ENCODE measurements at places on chromosomes 16 and 17. TPM values are rescaled to one million over a fixed set of nuclear protein-coding genes. Genes with fewer than 3 reads are reported as not detected.

DNA sequence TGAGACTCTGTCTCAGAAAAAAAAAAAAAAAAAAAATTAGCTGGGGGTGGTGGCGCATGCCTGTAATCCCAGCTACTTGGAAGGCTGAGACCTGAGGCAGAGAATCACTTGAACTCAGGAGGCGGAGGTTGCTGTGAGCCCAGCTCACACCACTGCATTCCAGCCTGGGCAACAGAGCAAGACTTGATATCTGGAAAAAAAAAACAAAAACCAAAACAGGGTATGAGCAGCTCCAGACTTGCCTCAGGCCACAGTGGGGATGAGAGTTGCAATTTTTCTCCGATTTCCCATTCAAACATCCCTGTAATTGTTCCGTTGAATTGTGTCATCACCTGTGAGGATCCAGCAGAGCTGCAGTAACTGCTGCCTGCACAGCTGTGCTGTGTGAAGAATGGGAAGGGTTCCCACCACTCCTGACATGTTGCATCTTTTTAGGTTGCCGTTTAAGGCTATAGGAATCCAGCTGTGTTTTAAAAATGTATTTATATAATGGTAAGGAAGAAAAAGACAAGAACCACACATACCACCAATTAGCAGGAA, 150.0 kb downstream of the VPS53 start:
- DNase-seq, result no peak

GRCh38 chr16:88437367-88437964, 15.6 kb upstream of the ZFPM1 start:
- DNase-seq, result no peak

- no peak for DNase-seq
These were observed 12.5 kb downstream of the DCAKD start for GRCh38 chr17:45038728-45039634.

DNA sequence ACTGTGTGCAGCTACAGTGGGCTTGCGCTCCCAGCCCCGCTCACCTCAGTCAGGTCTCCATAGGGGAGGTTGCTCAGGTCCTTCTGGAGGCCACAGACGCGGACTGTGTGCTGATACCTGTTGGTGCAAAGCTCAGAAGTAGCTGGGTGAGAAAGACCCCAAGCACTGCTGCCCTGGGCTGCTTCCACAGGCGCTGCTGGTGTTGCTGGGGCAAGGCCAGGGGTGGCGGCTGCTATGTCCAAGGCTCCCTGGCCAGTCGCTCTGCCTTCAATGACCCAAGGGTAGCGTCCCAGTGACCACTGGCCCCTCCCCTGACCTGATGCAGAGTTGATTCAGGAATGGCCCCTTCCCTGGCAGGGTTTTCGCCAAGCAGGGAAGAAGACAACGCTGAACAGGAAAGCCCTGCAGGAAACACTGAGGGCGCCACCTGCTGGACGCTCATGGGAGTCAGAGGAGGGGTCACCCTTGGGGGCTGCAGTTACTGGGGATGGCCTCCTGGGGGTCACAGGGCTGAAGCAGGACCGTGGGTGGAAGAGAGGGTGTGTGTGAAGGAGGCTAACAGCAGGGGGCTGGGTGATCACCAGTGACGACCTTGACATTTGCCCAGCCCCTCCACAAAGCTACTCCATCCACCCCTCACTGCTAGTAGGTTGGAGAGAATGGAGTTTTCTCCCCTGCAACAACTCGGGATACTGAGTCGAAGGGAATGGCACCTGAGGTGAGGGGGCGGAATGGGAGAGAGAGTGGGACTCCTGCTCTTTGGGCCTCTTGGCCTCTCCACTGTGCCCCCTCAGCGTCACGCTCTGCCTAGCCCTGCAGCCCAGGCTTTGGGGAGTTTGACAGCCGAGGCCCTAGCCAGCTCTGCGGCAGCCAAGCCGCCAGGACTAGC, 38.3 kb downstream of the ABCC12 start:
- no peak for DNase-seq

- DNase-seq, result peak; percentile 41
These were observed 6.9 kb downstream of the PLLP start for GRCh38 chr16:57277586-57277985.

DNA sequence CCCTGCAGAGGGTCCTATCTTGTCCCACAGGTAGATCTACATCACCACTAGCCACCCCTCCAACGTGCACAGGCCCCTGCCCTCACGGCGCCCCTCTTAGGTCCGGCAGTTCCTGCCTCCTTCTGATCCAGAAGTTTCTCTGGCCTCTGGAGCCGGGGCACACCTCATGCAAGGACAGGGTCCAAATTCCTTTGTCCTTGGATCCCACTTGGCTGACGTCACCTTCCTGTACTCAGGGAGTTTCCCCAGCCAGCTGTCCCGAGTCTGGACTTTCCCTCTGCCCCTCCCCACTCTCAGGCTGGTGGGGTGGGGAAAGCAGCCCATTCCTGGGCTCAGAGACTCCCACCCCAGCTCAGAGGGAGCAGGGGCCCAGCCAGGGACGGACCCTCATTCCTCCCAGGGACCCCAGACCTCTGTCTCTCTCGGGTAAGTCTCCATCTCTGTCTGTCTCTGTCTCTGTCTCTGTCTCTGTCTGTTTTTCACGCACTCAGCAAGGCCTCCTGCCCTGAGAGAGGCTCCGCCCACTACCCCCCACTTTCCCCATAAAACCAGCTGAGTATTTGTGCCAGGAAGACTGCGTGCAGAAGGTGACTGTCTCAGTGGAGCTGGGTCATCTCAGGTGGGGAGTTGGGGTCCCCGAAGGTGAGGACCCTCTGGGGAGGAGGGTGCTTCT, at the start of gene IL32:
IL32 (plus strand) TSS at position 572 of the 673 bp plus-strand sequence. CDS start 172 bp downstream, outside the sequence.
- DNase-seq, result peak; percentile 9

- no peak for DNase-seq
These were observed 18.6 kb downstream of the CD300LF start for GRCh38 chr17:74694081-74694480.

GRCh38 chr17:14921936-14922335, 343.2 kb downstream of the PMP22 start:
- DNase-seq, result no peak

GRCh38 chr16:15854906-15855703, 1.7 kb downstream of the MYH11 start:
- DNase-seq, result no peak

- DNase-seq, result no peak
These were observed 1.3 kb downstream of the PRPSAP2 start for GRCh38 chr17:18859256-18859655.

DNA sequence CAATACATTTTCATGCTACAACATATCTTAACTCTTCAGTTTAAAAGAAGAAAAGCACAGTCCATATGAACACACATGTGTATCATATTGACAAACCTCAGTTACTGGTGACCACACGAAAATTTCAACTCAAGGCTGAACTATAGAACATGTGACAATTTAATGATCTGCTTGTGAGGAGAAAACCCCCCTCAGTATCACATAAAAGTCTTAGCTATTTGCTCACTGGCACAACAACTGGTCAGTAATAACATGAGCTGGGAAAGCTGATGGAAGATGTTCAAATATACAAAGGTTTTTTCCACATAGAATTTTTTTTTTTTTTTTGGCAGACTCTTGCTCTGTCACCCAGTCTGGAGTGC, 19.5 kb downstream of the ZNF652 start:
- no peak for DNase-seq

GRCh38 chr17:73203788-73204479, 11.1 kb downstream of the COG1 start:
- no peak for DNase-seq

DNA sequence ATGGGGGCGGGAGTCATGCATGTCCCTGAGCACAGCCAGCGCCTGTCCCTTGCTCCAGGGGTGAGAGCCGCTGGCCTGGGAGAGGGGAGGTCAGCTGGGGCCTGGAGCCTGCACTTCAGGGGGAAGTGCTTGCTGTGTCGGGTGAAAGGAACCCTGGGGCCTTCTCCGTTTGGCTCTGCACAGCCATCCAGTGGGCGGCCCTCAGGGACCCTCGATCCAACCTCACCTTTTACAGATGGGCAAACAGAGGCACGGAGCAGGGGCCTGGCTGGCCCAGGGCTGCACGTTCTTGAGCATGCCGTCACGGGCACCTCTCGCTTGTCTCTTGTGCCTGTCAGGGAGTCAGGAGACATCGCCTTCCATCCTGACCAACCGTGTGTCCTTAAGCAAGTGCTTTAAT, 1.8 kb downstream of the SNX20 start:
- DNase-seq, result no peak

- DNase-seq, result no peak
These were observed 101.6 kb downstream of the SKAP1 start for GRCh38 chr17:48328457-48328856.

DNA sequence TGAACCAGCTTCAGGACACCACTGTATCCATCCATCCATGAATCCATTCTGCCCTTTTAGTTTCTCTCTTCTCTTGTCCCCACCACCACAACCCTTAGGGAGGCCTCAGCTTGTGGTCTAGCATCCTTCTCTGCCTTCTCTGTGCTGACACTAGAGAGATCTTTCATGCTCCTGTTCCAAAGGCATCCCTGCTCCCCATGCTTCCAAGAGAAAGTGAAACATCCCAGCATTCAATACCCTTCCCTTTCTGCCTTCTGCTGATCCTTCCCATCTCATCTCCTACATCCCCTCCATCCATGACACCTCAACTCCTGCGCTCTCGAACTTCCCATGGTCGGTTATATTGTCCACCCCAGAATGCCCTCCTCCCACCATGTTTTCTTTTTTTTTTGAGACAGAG, 10.0 kb downstream of the RAPGEFL1 start:
- no peak for DNase-seq

- DNase-seq, result no peak
These were observed 216.0 kb downstream of the ZNF423 start for GRCh38 chr16:49639739-49640431.

DNA sequence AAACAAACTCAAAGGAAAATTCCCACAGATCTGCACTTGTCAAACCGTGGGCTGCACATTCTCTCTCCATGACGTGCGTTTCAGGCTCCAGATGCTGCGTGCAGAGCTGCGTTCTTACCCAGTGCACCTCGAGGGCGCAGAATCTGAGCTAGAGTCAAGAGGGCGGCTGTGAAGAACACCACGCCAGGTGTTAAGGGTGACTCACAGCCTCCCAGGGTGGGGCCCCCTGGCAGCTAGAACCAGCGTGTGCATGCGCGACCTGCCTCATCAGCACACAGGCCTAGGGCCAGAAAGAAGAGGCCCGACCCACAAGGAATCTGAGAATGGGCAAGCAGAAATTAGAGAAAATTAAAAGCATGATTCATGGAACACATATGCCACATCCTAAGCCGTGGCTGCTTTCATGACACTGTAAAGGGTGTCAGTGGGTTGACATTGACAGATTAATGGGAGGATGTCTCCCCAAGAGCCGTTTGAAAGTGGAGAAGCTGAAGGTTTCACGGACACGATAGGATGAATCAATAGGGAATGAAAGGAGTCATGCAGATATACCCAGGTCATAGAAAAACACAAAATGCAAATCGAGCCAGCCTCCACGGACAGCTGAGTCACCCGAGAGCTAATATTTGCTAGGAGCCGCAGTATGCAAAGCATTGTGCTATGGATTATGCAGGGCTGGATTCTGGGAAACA, 29.0 kb downstream of the MARCHF10 start:
- DNase-seq, result peak; percentile 91

GRCh38 chr17:79960788-79961522, 74.7 kb downstream of the TBC1D16 start:
- DNase-seq, result no peak

GRCh38 chr17:491086-492021, 138.7 kb upstream of the RPH3AL start:
- no peak for DNase-seq

GRCh38 chr16:52016387-52016786, 530.6 kb downstream of the TOX3 start:
- no peak for DNase-seq

DNA sequence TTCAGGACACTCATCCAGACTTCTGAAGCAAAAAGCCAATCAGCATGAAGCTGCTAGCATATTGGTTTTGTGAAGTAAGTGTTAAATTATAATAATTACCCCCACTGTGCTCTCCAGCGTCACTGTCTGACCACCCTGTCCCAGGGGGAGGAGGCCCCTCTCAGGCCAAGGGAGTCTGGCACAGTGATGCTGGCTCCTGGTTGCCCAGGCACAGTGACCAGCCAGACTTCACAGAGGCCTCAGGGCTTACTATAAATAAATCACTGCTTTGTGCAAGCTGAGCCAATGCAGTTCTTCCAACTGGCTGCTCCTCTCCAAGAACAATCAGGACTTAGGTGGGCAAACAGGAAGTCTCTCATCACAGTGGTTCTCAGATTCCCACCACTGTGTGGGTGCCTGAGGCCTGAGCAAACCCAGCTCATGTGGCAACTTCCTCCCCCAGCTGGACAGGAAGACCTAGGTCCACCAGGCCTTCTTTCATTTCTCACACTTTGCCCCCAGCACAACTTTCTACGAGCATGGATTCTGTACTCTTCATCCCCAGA, 1.7 kb upstream of the DBNDD1 start:
- DNase-seq, result no peak

- DNase-seq, result no peak
These were observed 133.5 kb upstream of the CACNG5 start for GRCh38 chr17:66701462-66701861.

DNA sequence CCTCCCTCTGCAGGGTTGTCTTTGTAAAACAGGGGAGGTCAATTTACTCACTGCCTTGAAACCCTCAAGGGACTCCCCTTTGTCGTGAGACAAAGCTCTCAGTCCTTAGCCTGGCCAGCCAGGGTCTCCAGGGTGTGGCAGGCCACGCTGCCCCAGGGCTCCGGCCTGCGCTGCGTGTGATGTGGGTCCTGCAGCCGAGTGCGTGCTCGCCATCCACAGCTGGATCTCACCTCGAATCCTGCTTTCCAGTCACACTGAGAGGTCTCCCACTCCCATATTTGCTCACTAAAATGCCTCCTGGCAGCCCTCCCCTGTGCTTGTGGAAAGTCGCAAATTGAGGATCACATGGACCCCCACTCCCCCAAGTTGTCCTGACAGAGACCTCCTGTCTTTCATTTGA, 10.0 kb upstream of the CLEC18C start:
- DNase-seq, result no peak

- DNase-seq, result no peak
These were observed 20.8 kb downstream of the GGA3 start for GRCh38 chr17:75240394-75241142.

DNA sequence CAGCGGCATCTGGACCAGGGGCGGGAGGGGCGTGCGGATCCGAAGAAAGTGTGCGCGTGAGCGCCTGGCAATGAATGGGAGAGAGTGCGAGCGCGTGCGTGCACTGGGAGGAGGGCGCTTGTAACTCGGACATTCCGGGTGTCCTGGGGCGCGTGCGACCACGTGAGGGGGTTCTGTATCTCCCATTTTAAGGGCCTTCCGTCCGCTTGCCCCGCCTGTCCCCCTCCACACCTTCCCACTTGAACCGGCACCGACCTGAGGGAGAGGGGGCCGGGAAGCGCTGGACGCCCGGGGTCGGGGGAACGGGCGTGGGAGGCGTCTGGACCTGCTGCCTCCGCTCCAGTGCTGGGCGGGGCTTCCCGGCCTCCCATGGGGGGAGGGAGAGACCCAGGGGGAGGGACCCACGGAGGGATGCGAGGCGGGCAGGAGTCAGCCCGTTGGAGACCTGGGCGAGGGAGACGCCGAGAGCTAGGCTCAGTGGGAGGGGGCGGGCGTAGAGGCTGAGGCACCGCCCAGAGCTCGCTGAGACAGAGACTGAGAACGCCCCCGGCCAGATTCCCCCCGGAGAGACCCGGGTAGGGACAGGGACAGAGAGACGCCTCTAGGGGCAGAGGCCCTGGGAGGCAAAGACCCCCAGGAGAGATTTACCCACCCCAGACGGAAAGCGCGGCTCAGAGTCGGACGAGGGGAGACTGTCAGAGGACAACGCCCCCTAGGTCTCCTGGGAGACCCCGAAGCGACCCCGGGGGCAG, at the start of gene KREMEN2:
KREMEN2 (plus strand) TSS at position 553 of the 752 bp plus-strand sequence. CDS start 246 bp downstream, outside the sequence.
- no peak for DNase-seq

The RAC3 gene
- 7.5 TPM for polyA plus RNA-seq

The CCDC102A gene
- 13.6 TPM for polyA plus RNA-seq

The MPP2 gene
- polyA plus RNA-seq, result 3.1 TPM

The GPT2 gene
- polyA plus RNA-seq, result 22.3 TPM

The ASPA gene
- not detected for polyA plus RNA-seq

The HAP1 gene
- polyA plus RNA-seq, result 0.10 TPM

The PDILT gene
- polyA plus RNA-seq, result not detected

Measured in BJ (cell line).